ENCODE measurements at places on chromosomes 1 and 21.

GRCh38 chr1:59879574-59879973, 47.0 kb downstream of the CYP2J2 start:
- DNase-seq = peak; percentile 77

GRCh38 chr21:30408782-30409494, 13.1 kb downstream of the KRTAP13-1 start:
- DNase-seq = peak; percentile 88

DNA sequence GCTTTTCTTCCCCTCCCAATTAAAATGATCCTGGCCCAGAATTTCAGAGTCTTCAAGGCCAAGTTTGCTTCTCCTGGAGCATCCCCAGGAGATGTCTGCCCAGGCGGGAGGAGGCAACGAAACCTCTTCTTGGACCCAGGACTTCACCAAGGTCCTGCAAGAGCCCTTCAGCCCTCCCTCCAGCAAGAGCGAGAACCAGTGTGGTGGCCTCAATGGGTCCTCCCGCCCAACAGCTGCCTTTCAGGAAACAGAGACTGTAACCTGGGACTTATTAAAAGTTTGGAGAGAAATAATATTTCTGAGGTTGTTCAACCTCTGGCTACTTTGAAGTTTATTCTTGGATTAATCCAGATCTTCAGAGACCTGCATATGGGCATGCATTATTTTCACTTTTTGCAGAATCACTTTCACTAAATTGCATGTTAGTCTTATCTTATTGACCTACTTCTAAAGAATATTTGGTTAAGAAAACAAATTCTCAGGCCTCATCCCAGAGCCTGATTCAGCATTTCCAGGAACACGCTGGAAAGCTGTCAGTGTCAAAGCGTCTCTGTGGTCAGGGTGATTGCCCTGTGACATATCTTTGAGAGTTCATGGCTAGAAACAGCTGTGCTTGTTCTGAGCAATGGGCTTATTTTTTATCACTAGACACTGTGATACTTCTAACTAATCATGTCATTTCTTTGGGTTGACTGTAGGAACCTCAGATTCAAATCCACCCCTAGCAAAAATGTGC, 66.0 kb upstream of the CLDN14 start:
- DNase-seq = no peak

DNA sequence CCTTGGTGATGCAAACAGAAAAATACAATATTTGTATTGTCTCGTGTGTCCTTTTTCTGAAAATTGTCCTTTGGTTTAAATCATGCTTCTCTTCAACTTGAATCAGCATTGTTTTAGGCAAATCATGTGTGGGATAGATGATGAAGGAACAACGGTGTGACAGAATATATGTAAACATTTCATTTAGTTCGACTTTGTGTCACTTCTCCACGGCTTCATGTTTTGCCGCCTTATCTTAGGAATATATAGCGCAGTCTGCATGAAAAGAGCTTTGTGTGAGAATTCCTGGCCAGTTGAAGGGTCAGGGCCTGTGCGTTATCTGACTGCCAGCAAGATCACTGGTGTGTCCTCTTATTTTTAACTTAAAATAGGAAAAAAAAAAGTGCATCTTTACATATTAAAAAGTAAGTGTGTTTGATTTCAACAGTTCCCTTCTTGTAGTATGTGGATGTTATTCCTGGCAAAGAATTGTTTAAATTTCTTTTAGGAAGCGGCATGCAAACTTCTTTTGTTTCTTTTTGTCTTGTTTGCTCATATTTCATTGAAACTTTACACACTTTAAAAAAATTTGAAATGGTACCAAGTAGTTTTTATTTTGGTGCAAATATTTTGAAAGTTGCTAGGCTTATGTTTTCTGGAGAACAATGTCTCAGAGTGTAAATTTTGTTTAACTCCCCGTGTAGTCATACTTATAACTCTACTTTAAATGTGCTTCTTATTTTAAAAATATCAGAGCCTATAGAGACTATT, 465.2 kb downstream of the USP25 start:
- DNase-seq = peak; percentile 46

GRCh38 chr1:55413286-55413685, 198.1 kb upstream of the USP24 start:
- DNase-seq = peak; percentile 93
